ENCODE measurements at places on chromosomes 16 and 17. TPM values are rescaled to one million over a fixed set of nuclear protein-coding genes. Genes with fewer than 3 reads are reported as not detected.

The DHRS7B gene
- 33.7 TPM for total RNA-seq

The GAST gene
- not detected for total RNA-seq

The HBA1 gene
- 11.8 TPM for total RNA-seq

The NAGS gene
- 1.6 TPM for total RNA-seq

The CHD9NB gene
- total RNA-seq: 5.1 TPM

The STH gene
- not detected for total RNA-seq

The CACNG1 gene
- not detected for total RNA-seq

The EZH1 gene
- total RNA-seq: 13.1 TPM

All from cardiac ventricle fibroblast (primary cell).